ENCODE measurements at places on chromosomes 13 and 19. TPM values are rescaled to one million over a fixed set of nuclear protein-coding genes. Genes with fewer than 3 reads are reported as not detected.

Gene LILRB5
- polyA plus RNA-seq: 8.9 TPM

Gene CTXN1
- 3.2 TPM for polyA plus RNA-seq

Gene PSG11
- polyA plus RNA-seq: 1.2 TPM

Gene KLK5
- polyA plus RNA-seq: 0.15 TPM

Gene ZSCAN18
- polyA plus RNA-seq: 55.7 TPM

Gene VN1R4
- not detected for polyA plus RNA-seq

Gene ERCC5
- polyA plus RNA-seq: 40.1 TPM

- no peak for DNase-seq
Measured at GRCh38 chr19:7947939-7948338, 4.5 kb upstream of the TIMM44 start.

- no peak for DNase-seq
Measured at GRCh38 chr13:82136880-82137279, 1745.4 kb downstream of the SLITRK1 start.

DNA sequence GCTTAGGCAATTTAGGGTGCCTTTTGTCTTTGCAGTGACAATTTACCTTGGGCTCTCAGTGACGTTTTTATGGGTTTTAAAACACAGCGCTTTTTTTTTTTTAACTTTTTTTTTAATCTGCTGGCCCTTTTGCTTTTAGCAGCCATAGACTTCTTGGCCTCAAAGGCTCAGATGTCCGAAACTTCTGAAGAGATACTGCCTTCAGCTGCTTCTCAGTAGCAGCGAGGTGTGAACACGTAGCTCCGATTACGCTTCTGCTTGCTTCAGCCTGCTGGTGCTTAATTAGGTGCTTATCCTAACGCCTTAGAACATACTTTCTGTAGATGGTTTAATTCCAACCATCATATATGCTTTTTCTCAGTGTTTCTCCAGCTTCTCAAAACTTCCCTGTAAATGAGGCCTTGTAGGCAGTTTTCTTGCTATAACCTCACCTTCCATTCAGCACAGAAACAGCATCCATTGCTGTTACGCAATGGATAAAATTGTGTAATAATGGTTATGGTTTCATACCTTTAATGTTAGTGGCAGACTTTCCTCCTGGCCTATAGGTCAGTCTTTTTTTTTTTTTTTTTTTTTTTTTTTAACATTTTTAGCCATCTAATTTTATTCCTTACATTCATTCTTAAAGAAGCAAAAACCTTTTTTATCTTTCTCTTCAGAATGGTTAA lies 723.9 kb downstream of the GPC5 start:
- DNase-seq: no peak

DNA sequence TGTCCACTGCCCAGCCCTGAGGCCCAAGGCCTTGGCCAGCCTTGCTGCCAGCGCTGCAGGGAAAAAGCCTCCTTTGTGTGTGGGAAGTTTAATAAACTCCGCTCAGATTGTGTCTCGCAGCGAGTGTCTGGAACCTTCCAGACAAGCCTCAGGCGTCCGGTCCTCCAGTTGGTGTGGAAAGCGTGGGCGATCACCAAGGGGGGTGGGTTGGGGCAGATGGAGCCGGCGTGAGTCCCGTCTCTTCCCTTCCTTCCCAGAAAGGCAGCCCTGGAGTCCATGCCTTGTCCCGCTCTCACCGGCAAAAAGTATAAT lies 4.6 kb downstream of the STK11 start:
- no peak for DNase-seq

- no peak for DNase-seq
Measured at GRCh38 chr19:47768604-47769003, 9.9 kb upstream of the SELENOW start.

- no peak for DNase-seq
Measured at GRCh38 chr13:100883453-100883852, 208.9 kb upstream of the TMTC4 start.

DNA sequence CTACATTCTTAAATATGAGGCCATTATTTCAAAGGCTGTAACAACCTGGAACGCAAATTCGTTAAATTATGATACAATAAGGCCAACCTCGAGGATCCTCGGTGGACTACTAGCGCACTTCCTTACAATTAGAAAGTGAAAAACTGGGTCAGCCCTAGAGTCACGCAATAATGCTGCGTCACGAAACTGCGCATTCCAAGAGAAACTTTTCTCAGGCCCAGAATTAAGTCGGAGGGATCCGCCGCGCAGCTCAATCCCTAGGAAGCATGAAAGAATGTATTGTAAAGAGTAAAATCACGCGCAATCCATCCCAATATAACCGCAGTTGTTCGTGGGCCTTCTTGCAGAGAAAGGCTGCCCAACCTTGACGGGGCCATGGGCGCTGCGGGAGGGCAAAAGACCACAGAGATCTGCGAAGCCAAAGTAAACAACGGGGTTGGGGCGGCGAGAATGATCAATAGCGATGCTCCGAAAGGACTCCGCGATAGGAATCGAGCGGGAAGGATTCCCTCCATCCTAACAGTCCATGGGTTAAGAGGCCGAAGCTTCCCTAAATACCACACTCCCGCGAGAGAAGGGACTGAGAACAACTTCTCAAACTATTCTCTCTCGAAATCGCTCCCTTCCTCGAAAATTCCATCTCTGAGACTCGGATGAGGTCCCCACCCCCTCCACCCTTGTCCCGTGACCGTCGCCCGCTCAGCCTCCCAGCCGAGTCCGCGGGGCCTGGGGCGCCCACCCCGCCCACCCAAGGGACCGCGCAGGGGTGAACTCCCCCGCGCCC lies 564 bp downstream of the SPART start:
- peak; percentile 88 for DNase-seq

DNA sequence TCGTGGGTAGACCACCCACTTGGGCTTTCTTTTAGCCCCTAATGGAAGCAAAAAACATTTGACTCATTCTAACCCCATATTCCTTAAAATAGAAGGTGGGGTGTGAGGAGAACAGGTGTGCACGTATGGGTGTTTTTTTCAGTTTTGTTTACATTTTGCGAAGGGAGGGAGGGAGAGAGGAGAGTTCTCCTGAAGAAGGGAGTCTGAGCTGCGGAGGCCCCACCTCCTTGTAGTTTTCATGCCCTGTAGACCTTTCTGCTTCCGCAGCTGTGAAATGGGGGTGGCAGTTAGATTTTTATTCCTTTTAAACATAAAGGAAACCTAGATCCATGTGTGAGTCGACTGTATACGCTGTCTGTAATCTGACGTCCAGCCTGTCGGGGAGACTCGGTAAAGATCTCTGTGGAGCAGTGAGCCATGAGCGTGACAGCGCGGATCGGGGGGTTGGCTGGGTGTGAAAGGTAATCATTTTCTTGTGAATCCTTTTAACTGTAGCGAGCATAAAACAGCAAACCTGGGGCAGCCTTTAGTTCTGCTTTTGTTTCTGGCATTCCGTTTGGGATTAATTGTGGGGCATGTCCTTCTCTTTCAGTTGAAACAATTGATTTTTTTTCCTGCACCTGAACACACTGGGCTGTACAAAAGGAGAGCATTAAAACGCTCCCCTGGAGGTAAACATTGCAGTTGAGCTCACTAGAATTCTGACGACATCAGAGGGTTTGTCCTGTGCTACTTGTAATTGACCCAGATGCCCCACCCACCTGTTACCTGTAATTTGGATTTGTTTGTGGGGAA lies 2.3 kb downstream of the UPF1 start:
- no peak for DNase-seq

GRCh38 chr13:109703250-109703649 lies 83.1 kb downstream of the IRS2 start:
- DNase-seq: no peak

- peak; percentile 55 for DNase-seq
Measured at GRCh38 chr13:36026531-36026930, 104.7 kb downstream of the DCLK1 start.

GRCh38 chr13:49927755-49928154 lies 8.4 kb downstream of the SPRYD7 start:
- no peak for DNase-seq

GRCh38 chr19:29404951-29405727 lies 120.7 kb upstream of the VSTM2B start:
- DNase-seq: peak; percentile 77

DNA sequence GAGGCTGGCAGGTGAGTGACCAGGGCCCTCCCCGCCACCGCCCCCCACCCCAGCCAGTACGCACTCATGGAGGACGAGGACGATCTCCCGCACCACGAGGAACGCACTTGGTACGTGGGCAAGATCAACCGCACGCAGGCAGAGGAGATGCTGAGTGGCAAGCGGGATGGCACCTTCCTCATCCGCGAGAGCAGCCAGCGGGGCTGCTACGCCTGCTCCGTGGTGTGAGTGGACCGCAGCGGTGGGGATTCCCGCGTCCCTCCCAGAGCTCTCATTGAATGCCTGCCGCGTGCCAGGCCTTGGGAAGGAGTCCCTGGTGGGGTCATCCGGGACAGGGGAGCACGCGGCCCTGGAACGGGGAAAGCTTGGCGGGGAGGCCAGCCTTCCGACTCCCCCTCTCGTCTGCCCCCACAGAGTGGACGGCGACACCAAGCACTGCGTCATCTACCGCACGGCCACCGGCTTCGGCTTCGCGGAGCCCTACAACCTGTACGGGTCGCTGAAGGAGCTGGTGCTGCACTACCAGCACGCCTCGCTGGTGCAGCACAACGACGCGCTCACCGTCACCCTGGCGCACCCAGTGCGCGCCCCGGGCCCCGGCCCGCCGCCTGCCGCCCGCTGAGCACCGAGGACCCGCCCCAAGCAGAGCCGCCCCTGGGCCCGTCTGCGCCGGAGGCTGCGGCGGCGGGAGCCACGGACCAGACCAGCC lies 4.8 kb upstream of the IFI30 start:
- DNase-seq: no peak

DNA sequence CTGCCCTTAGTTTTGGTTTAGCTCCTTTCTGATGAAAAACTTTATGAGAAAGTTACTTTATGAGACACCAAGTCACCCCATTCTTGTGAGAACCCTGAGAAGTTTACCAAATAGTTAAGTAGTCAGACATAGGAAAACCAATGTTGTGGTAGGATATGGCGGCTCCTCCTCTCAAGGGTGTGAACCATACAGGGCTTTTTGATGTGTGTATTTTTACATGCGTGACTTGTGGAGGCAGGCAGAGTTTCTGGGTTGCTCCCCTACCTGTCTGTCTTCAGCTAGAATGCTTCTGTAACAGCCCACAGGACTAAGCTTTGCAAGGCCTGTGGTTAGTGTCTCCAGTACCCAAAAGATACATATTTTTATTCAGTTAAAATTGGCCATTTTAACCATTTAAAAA lies 18.3 kb downstream of the UBAC2 start:
- no peak for DNase-seq

GRCh38 chr13:97119943-97120342 lies 102.2 kb upstream of the MBNL2 start:
- peak; percentile 67 for DNase-seq

- DNase-seq: no peak
Measured at GRCh38 chr13:28476919-28477708, 17.8 kb downstream of the FLT1 start.

GRCh38 chr19:35462476-35462953 lies 14.5 kb downstream of the FFAR2 start:
- peak; percentile 55 for DNase-seq

DNA sequence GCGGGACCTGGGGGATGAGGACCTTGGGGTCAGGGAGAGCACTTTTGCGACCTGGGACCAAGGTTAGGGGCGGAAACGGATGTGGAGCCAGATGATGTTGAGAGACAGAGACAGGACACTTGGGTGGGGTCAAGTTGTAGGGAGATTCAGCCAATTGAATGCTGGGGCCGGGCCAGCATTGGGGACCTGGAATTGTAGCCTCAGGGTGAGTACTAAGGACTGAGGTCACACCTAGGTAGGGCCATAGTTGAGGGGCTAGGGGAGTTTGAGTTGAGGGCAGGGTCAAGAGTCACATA lies 1.2 kb downstream of the ALKBH7 start:
- DNase-seq: no peak

GRCh38 chr19:28868836-28869235 lies 344.1 kb downstream of the UQCRFS1 start:
- DNase-seq: no peak

DNA sequence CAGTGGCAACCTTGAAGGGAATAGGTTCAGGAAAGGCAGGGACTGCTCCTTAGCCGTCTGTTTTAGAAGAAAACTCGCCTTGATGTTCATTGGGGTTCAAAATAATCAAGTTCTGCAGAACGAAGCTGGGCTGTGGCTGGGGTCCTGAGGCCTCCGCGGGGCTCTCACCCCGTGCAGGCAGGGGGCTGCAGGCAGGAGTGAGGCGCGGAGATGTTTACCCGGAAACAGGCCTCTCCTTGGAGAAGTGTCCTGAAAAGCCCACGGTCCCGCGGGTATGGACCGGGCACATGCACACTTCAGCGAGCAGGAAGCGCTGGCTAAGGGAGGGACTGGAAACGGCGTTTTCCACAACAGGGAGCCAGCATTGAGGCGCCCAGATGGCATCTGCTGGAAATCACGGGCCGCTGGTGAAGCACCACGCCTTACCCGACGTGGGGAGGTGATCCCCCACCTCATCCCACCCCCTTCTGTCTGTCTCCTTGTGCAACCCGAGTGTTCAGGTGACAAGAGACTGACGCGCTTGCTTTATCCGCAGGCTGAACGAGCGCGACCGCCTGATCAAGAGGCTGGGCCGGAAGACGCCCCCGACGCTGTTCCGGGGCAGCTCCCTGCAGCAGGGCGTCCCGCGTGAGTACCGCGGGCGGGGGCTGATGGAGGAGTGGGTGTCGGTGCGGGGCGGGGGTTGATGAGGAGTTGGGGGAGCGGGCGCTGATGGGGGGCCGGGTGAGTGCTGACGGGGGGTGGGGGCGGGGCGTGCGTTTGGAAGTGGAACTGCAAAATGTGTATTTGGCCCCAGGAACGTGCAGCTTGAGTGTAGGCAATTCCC lies 39.6 kb downstream of the SHISA2 start:
- DNase-seq: no peak

DNA sequence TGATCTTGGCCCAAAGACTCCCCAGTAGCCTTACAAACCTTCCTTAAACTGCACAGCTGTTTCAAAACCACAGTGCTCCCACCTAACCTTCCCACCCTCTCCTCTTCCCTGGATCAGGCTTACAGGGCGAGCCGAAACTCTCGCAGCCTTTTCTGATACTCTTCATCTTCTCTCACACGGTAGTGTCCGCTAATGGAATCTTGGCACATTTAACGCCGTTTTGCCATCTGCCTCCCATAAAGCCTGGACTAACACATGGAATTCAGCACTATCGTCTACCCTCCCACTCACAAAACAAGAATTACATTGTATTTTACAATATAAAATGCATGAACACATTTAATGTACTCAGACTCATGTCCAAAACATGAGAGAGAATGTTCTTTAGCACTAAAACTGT lies 135.9 kb downstream of the RAP2A start:
- DNase-seq: no peak

DNA sequence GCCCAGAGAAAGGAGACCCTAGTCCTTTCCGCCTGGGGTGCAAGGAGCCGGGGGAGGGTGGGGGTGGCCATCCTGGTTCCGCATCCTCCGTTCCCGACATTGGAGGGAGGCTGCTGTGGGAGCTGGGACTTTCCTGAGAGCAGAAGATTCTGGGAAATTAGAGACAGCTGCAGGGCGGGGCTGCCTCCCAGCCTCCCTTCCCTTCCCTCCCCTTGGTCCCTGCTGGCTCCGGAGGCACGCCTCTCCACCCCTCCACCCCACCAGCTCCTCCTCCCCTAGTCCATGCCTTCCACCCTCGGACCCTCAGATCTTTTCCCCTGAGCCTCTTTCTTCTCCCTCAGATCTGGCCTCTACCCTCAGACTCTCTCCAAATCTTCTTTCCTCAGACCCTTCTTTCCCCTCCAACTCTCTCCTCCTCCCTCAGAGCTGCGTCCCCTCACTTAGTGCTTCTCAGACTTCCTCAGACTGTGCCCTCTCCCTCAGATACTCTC lies 3.1 kb upstream of the BCL3 start:
- peak; percentile 85 for DNase-seq

- DNase-seq: peak; percentile 63
Measured at GRCh38 chr13:48126944-48127830, 32.3 kb upstream of the MED4 start.
